ENCODE measurements at places on chromosomes 7 and 10.

GRCh38 chr7:52925332-52925731, 110.1 kb upstream of the POM121L12 start:
- no peak for DNase-seq

DNA sequence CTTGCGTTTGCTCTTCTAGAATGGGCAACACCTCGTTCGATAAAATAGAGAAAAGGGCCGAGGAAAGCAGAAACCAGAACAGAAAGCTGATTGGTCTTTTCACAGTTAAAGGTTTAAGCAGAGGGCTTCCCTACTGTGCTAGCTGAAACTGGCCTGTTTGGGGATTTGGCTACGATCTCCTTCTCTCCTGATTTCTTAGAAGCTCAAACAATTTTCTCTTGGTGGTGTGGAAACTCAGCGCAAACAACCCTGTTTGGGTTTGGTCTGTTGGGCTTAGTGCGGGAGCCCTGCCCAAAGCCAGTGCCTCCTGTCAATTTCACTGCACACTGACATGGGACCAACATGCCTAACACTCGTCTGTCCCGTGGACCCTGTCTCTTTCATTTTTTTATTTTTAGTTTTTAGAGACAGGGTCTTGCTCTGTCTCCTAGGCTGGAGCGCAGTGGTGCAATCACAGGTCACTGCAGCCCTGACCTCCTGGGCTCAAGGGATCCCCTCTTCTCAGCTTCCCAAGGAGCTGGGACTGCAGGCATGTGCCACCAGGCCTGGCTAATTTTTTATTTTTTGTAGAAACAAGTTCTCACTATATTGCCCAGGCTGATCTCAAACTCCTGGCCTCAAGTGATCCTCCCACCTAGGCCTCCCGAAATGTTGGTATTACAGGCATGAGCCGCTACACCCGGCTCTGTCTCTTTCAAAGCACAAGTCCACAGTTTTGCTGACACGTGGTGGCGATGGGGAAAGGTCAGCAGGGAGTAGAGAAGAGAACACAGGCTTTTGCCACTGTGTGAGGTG, 16.5 kb upstream of the BNIP3 start:
- DNase-seq: no peak

GRCh38 chr10:84783386-84783785, 455.0 kb downstream of the CCSER2 start:
- DNase-seq: no peak

DNA sequence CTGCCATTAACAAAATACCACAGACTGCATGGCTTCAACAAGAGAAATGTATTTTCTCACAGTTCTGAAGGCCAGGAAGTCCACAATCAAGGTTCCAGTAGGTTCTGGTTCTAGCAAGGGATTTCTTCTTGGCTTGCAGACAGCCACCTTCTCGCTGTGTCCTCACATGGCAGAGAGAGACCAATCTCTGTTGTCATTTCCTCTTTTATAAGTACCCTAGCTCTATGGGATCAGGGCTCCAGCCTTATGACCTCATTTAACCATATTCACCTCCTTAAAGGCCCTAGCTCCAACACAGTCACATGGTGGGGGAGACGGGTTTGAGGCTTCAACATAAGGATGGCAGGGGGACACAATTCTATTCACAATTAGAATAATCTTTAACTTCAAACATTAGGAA, 23.6 kb downstream of the ABI1 start:
- no peak for DNase-seq

All from stimulated activated CD8-positive, alpha-beta memory T cell treated with anti-CD3 and anti-CD28 coated beads, Interleukin-2, amount 100 ng/mL, for 1 hour (primary cell).